NCI-H1092 (cell line): ENCODE measurements at places on chromosomes 12 and 14.

- no peak for DNase-seq
Measured at GRCh38 chr12:49126852-49127763, 4.1 kb downstream of the TUBA1B start.

GRCh38 chr14:68262567-68262966 lies 443.0 kb downstream of the RAD51B start:
- no peak for DNase-seq

- no peak for DNase-seq
Measured at GRCh38 chr12:100672075-100672592, 98.7 kb downstream of the GAS2L3 start.

DNA sequence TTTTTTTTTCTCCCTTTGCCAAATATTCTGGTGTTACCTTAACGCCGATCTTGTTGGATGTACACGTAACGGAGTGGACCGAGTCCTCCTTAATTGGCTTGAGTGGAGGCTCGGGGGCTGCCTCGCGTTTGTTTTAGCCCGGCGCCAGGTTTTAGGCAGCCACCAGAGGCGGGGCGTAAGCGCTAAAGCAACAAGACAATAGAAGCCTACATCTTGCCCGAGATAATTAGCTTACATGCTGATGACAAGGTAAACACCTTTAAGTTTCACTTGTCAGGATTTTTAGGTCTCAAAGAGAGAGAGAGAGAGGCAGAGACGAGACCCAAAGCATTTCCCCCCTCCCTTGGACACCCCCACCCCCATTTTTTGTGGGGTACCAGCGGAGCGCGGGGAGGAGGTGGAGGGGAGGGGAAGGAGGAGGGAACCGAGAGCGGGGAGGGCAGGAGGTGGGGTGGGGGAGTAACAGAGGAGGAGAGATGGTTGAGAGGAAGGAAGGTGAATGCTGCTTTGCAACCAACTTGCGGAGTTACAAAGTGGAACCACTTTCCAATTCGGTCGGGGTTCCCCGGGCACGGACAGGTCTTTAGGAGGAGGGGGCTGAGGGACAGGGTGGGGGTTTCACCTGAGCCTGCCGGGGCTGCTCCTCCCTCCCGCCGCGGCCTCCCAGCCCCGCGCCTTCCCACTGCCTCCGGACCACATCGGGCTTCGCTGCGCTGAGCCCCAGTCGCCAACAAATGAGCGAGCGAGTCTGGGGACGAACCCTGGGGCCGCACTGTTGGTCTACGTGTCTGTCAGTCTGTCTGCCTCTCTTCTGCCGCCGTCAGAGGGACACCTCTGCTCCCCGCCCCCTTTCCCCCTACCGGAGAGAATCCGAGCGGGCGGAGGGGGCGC lies at the start of gene NKX2-1:
NKX2-1 (minus strand) TSS at position 802 of the 891 bp plus-strand sequence; CDS start at position 699, 103 bp downstream.
- DNase-seq, result peak; percentile 90

DNA sequence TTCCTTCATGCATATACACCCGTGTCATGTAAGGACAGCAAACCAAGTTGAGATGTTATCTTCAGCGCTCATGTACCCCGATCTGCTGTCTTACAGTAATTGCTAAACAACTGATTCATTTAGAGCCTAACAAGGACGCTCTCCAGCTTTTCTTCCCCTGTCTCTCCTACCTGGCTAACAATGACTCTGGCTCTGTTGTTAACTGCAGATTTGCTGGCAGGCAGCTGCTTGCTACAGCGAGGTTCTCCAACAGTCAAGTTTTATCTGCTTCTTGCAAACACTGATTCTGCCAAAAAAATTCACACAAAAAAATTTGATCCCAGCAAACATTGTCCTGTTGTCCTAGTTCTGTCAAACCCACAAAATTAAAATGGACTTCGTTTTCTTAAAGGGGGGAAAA lies 101.6 kb downstream of the OTX2 start:
- no peak for DNase-seq

- DNase-seq, result peak; percentile 86
Measured at GRCh38 chr12:121797937-121798786, 4.7 kb upstream of the RHOF start.
